ENCODE measurements at places on chromosomes 13 and 19.

GRCh38 chr19:42762789-42763188, 2.7 kb downstream of the PSG8 start:
- no peak for DNase-seq

- no peak for DNase-seq
Observed at GRCh38 chr19:45114116-45114515, 21.1 kb downstream of the PPP1R37 start.

DNA sequence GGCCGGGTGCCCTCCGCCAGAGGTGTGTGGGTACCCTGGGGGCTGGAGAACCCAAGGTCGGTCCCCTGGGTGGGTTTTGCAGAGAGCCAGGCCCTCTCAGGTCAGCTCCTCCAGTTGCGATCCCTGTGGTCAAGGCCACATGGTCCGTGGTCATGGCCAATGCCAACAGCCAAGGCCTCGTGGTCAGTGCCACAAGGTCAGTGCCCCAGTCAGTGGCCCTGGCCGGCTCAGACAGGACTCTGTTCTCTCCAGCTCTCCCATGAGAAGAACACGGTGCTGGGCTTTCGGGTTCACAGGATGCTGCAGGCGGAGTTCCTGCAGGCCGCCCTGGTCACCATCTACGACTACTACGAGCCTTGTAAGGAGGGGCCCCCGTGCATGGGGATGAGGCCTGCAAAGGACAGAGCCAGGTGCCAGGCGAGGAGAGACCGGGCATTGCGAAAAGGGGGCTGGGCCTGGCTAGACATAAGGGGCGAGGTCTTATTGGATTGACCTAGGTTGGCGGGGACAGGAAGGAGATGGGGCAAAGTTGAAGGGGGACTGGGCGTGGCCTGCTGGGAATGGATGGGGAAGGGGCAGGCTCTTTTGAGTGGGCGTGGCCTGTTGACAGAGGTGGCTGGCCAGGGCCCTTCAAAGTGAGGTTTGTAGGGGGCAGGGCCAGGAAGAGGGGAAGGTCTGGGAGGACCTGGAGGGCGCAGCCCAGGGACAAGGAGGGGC, 15.2 kb upstream of the SHFL start:
- no peak for DNase-seq

GRCh38 chr13:51192348-51192747, 29.9 kb upstream of the FAM124A start:
- peak; percentile 4 for DNase-seq

GRCh38 chr13:73695325-73695724, 438.9 kb downstream of the KLF12 start:
- no peak for DNase-seq

DNA sequence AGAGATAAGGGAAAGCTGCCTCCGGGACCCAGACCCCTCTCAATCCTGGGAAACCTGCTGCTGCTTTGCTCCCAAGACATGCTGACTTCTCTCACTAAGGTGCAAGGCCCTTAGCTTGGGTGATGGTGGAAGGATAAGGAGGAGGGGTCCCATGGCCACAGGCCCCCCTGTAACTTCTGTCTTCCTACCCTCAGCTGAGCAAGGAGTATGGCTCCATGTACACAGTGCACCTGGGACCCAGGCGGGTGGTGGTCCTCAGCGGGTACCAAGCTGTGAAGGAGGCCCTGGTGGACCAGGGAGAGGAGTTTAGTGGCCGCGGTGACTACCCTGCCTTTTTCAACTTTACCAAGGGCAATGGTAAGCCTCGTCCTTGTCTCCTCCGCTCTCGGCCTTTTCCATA, 2.0 kb downstream of the CYP2F1 start:
- DNase-seq: no peak

DNA sequence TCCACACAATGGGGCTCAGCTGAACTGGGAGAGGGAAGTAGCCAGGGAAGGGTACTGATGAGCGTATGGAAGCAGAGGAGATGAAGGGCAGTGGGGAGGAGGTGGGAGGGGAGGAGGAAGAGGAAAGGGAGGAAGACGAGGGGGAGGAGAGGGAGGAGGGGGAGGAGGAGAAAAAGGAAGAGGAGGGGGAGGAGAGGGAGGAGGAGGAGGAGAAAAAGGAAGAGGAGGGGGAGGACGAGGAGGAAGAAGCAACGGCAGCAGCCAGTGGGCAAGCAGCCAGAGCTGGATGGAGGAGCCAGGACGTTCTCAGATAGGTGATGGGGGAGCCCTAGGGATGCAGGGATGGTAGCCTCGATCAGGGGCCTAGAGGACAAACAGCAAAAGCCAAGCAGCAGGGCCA, 5.6 kb downstream of the CERS4 start:
- DNase-seq: peak; percentile 43

DNA sequence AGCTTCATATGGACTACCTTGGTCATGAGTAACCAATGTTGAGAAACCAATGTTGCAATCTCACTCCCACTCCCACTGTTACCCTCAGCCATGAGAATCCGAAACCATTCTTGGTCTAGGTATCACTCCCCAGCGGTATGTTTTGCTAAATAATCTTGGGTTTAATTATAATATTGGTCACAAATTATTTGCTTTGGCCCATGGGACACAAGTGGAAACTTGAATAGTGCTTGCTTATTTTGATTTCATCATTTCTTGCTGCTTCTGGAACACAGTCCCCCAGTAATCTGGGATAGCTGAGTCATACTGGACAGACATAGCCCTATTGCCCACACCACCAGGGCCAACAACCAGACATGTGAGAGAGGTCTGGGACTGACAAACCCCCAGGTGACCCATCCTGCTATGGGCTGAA, 171.6 kb upstream of the IPO5 start:
- no peak for DNase-seq

GRCh38 chr19:55590617-55591016, 8.7 kb downstream of the FIZ1 start:
- DNase-seq: no peak

DNA sequence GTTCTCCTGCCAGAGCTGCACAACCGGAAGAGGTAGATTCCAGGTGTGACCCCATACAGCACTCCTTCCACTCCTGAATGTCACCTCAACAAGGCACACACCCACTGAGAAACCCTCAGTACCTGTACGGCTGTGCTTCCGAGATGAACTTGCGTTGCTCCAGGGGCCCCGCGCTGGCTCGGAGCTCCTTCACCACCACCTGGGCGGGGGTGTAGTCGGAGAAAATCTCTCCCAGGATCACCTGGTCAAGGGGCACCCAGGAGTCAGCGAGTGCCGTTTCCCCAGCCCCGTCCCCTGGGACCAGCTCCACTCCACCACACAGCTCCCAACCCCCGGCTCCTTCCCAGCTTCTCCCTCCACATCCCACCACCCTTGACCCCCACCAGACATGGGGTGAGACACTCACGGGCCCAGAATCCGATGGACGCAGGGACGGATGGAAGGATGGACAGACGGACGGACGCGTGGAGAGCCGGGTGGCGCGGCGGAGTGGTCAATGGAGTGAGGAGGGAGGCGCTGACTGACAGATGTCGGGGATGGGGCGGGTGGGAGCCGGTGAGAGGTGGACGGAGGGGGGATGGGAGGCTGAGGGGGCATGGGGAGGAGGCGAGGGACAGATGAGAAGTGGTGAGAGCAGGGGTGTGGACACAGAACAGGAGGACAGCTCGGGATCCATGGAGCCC, 2.8 kb downstream of the LMTK3 start:
- DNase-seq: no peak

DNA sequence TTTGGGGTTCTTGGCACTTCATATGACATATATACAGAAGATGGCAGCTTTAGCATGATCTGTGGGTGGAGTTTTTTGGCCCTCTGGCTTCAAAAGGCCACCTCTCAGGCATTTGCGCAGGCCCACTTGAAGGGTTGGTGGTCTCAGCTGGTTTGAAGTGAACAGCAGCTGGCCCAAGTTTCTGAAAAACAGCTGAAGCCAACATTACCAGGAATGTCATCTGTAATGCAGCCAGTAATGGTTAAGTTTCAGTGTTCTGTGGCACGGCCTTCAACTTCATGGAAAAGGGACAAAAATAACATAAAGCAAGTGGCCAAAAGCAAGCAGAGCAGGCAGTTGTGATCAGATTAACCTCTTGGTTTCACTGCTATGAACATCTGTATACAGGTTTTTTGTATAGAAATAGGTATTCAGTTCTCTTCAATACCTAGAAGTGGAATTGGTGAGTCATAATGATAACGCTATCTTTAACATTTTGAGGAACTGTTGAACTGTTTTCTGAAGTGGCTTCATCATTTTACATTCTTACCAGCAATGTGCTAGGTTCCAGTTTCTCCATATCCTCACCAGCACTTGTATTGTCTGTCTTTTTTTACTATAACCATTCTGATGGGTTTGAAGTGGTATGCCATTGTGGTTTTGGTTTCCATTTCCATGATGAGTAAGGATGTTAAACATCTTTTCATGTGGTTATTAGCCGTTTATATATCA, 245.4 kb downstream of the SHISA2 start:
- no peak for DNase-seq

DNA sequence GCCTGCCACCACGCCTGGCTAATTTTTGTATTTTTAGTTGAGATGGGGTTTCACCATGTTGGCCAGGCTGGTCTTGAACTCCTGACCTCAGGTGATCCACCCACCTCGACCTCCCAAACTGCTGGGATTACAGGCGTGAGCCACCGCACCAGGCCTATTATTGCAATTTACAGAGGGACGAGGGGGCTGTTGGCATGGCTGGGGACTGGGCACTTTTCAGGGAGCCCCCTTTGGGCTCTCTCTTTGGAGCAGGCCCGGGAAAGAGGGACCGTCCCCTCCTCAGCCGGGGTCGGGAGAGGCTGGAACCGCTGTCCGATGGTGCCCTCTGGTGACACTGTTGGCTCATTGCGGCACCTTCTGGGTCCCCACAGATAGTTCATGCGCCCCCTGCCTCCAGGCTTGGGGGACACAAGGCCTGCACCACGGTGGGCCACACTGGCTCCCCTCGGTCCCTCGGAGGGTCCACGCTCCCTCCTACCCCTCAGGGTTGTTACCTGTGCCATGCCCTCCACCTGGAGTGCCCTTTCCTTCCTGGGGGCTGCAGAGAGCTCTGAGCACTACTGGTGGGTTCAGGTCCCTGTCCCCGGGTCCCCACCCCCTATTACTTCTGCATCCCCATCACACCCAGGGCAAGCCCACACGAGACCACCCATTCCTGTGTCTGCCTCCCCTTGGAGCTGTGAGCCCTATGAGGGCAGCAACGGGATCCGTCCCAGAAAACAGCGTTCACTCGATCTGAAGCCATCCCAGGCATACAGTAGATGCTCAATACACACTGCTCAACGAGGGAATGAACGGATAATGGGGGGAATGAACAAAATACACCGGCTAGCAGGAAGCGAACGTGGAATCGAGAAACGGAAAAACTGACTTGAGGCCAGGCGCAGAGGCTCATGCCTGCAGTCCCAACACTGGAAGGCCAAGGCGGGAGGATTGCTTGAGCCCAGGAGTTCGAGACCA, 12.5 kb downstream of the FEM1A start:
- peak; percentile 67 for DNase-seq

GRCh38 chr19:34793565-34793964, 20.6 kb upstream of the ZNF599 start:
- DNase-seq: no peak

- no peak for DNase-seq
Observed at GRCh38 chr19:46783670-46784069, 4.7 kb downstream of the SLC1A5 start.

DNA sequence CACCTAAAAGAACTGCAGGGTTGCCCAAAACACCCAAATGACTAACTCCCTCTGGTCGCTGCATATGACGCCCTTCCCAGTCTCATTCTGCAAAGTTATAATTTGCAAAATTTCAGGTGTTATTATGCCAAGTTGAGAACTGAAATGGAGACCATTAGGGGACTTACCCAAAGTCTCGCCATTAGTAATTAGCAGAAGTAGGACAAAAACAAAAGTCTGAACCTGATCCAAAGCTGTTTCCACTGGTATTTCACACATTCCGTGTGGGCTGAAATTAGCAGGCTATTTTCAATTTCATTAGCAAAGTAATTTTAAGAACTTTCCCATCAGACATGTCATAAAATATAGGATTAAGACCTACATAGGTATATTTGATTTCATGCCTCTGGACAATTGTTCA, 6.8 kb downstream of the RUBCNL start:
- no peak for DNase-seq

DNA sequence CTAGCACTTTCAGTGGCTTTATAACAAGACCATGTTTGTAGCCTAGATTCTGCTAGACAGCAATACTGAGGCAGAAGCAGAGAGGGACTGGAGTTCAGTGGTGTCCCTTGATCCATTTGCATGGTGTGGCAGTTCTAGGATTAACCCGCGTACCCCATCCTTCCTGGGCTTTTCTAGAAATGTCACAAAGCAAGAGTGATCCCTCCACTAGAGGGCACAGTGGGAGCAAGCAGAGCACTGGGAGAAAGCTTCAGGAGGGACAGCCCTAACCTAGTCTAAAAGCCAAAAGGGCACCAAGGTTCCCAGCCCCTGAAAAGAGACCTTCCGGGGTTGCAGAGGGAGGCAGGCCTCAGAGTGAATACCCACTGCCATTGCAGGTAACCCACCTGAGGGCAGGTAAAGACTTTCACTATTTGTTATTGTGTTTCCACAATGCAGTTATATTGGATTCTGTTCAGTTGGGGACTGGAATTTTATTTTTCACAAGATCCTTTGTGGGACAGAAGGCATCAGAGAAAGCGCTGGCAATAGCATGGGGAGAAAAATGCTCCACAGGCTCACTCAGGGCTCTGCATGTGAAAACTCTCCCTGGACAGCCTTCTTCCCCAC, 170.6 kb downstream of the FLT1 start:
- DNase-seq: peak; percentile 82

DNA sequence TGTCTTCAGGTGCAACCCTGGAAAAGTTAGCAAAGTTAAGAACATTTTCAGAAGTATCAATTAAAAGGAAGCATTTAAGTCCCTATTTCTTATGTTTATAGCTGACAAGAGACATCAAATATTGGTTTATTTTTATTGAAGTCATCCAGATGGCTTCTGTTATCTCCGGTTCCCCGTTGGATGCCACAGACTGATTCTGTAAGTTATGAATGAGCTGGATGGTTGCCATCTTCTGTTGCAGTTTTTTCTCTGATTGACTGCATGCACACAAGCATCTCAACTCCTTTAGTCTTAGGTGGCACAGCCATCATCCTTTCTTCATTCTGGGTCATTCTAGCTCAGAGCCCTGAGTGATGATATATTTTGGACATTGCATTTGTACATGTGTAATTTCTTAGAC, 10.6 kb upstream of the OXGR1 start:
- no peak for DNase-seq

GRCh38 chr13:99258946-99259345, 767 bp upstream of the GPR18 start:
- peak; percentile 68 for DNase-seq

DNA sequence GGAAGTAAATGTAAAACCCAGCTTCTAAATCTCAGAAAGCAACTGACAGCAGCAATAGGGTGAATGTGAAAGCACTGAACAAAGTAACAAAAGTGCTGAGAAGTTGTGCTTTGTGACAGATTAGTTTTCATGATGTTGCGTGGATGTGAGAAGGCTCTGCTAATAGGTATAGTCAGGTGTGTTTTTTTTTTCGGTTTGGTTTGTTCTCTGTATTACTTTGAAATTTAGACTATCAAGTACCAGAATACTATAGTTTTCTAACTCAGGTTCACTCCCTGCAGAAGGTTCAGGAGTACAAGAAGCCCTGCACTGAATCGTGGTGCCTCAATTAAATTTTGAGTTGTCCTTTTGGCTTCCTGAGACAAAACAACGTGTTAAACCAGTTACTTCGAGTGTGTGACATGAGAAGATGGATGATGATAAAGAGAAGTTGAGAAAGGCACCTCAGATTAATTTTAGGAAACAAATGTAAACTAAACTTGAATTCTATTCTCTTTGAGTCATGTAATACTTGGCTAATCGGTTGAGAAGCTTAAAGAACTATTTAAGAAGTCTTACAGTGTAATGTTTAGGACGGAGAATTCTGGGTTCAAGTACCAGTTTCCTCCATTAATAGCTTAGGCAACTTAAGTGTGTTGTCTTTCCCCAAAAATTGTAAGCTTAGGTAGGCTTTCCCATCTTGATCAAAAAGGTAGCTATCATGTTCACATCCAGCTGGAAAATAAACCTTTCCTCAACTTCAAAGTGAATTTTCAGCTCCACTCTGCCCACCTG, 10.3 kb downstream of the MIR17HG start:
- no peak for DNase-seq
